ENCODE measurements at places on chromosomes 16 and 17. TPM values are rescaled to one million over a fixed set of nuclear protein-coding genes. Genes with fewer than 3 reads are reported as not detected.

DNA sequence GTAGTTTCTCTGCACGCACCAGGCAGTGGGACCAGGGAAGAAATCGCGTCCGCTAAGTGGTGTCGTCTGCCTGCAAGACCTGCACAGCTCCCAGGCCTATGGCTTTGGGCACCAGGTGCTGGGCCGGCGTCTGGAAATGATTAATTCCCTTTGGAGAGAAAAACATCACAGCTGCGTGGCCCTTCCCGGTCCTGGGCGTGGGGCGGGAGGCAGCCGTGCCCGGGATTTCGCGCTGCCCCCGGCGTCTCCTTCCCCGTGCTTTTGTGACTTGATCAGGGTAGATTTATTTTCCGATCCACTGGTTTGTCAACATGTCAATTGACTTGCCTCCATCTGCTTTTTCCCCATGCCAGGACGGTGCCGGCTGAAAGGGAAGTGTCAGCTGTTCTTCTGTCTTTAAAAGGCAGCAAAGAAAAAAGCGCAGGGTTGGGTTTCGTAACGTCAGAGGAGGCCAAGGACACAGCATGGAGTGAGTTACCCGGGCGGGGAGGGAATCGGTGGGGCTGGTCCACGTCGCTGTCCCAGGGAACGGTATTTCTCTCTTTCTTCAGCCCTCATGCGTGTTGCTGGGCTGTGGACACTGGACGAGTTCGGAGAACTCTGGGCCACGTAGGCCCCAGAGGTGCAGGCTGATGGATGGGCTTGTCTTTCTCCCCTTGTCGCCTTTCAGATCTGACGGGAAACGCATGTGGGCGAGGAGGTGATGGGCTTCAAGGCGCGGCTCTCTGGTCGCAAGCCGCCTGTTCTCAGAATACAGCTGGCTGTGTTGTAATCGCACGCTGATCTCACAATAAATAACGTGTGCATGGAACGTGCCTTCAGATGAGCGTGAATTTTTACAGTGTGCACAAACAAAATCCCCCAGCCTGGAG, 188.1 kb upstream of the ZNF469 start:
- no peak for DNase-seq

DNA sequence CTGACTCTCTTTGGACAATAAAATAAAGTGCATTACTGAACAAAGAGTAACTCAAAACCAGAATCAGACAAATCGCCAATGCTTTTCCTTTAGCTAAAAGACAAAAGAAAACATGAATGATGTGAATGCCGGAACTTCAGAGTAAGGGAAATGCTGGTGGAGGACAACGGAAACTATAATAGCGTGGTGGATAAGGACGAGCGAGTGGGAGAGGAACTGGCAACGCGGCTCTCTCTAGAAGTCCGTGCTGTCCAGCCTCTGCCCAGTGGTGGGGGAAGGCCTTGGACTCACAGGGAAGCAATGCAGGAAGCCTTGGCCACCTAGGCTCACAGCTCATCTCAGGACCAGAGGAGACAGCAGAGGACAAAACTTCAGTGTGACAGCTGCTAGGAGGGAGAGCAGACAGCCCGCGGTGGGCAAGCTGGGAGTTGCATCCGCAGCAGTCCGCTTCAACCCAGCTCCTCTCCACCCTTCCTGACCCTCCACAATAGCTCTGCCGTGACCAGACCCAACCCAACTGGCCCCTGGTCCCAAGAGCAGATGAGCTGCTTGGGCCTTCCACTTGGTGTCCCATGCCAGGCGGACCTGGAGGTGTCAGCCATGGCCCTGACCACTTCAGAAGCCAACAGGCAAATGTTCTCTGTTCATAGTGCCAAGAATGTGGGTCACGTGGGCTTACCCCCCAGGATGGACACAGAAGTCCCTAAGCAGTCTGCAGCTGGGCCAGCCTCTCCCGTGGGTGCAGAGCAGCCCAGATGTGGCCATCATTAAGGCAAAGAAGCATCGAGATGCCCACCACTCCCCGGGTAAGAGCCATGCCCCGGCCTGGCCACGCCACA, 5.3 kb upstream of the FAAP100 start:
- DNase-seq: no peak

DNA sequence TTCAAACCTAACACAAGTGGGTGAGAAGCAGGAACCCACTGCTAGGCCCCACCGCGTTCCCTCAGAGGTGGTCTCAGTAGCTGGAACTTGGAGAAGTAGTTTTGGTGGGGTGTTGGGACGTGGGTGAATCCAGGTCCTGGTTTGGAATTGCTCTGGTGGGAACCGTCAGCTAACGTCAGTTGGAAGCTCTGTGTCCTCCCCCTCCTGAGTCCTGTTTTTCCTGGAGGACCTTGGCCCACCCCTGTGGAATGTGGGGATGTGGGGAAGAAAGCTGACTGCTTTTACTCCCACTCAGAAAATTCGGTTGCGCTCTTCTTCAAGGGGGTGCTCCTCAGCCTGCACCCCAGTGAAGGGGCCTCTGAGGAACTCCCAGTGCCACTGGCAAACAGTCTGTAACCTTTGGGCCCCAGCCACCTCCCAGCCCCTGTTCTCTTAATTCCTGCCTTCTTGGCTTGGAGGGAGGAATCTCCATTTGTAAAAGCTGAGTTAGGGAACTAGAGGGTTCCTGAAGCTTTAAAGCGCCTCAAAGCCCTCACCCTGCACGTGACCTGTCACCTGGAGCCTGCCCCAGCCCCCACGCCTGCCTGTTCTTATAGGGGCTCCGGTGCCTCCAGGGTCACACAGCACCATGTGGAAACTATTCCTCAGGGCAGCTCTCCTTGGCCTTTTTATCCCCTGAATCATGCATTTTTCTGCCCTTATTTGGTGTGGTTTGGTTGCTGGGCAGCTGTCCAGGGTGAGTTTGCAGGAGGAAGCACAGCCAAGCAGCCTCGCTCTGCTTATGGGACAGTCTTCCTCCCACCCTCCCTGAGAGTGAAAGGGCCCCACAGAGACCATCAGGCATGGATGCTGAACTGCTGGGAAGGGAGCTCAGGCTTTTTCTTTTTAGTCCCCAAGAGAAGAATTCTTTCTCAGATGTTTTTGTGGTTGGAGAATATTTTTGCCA, 16.2 kb upstream of the NAGLU start:
- no peak for DNase-seq

DNA sequence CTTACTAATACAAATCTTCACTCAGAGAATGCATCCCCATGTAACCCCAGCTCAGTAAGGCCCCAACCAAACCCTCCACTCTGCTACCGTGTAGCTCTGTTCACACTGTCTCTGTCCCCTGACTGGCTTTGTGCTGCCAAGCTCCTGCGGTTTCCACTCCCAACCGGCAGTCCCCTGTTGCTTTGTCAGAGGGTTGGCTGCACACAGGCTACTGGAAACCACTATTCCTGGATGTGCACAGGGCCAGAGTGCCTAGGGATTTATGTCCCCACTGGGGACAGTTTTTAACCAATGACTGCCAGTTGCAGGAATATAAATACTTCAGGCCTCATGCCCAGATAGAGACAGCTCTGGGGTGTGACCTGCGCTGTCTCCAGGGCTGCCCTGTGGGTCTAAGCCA, 157.1 kb upstream of the C16orf82 start:
- no peak for DNase-seq

DNA sequence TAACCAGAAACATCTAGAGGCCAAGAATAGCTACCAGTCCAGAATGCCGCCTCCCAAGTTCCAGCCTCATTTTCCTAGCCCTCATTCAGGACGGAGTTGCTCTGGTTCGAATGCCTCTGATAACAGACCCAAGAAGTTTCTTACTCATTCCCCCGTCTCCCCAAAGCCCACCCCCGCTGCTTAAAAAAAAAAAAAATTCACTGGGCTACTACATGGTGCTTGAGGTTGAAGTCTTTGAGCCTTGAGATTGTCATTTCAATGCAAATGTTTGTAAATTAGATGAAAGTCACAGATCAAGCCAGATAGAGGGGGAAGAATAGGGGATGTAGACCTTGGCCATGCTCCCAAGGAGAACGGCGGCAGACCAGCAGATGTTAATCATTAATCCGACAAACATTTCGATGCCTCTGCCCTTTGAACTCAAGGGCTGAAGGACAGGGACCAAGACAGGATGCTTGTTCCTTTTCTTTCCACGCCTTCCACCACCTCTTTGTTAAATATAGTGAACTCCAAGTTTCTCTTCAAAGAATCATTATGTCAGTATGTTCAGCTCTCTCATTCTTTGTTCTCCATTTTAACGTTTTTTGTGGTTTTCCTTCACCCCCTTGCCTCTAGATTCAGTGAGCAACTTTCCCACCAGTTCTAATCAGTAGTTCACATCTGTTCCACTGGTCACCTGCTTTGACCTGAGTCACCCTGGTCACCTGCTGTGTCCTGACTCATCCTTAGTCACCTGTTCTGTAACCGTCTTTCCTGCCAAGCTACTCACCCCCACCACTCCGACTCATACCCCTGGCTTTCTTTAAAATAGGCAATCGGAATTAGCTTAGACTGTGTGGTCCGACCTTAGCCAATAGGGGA, 190.3 kb downstream of the CPPED1 start:
- no peak for DNase-seq

GRCh38 chr16:17404941-17405689, 65.6 kb downstream of the XYLT1 start:
- DNase-seq: no peak

GRCh38 chr16:24540602-24541210, 1.3 kb downstream of the RBBP6 start:
- peak; percentile 72 for DNase-seq

DNA sequence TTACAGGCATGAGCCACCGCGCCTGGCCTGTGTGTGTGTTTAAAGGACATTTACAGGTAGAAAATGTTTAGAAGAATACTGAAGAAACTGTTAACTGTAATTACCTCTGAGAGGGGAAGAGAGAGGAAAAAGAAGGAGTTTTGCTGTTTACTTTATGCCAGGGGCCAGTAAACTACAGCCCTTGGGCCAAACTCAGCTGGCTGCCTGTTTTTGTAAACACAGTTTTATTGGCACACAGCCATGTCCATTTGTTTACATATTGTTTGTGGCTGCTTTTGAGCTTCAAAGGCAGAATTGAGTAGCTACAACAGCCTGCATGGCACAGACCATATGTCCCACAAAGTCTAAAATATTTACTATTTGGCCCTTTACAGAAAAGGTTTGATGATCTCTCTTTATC, 76.4 kb downstream of the GPR139 start:
- no peak for DNase-seq

GRCh38 chr16:1098266-1098991, 2.4 kb upstream of the C1QTNF8 start:
- no peak for DNase-seq

DNA sequence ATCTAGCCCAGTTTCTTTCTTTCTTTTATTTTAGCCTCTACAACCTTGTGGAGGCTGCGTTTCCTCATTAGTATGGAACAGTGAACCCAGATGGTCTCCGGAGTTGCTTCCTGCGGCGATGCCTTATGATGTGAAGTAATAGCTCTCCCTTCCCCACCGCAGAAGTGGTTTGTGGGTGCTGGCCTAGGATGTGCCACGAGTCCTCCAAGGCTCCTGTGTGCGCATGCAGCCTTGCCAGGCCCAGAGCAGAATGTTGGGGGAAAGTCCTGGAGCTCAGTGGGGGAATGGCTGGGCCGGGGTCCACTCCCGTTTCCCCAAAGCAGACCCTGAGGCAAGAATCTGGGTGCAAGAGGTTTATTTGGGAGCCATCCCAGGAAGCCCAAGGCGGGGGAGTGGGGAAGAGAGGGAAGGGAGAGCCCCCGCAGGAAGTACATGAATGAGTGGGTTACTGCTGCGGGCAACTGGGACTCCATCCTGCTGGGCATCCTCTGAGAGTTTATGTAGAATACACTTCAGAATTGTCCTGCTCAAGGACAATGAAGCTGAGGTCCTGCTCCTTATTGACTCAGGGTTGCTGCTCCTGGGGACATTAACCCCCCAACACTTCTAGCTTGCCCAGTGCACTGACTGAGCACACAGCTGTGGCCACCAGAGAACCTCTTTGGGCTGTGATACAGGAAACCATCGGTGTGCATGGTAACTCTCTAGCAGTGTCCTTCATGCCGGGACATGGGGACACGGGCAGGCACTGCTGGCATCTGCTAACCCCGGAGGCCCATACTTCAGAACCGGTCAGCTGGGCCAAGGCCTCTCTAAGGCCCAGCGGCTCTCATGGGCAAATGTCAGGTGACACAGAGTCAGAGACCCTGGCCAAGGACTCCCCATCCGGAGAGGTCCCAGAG, 3.7 kb upstream of the HCRT start:
- DNase-seq: no peak

GRCh38 chr17:76530095-76530723, 7.3 kb downstream of the CYGB start:
- DNase-seq: no peak

Gene CNTNAP1
- total RNA-seq: 6.8 TPM

Gene HBA1
- not detected for total RNA-seq

Gene LITAFD
- total RNA-seq: not detected

Gene CORO1A
- total RNA-seq: 524 TPM

Gene ALOX12B
- total RNA-seq: 4.5 TPM

Gene AIPL1
- total RNA-seq: not detected

Gene SMTNL2
- total RNA-seq: not detected

Gene MT4
- total RNA-seq: not detected

Gene SOX8
- total RNA-seq: 2.3 TPM

Gene SPOP
- 59.3 TPM for total RNA-seq

Measured in OCI-LY7 (cell line).